CD4-positive, alpha-beta memory T cell (primary cell): ENCODE measurements at places on chromosomes 6 and 20.

- H3K4me3 ChIP-seq, result no peak overlapping the region
- H3K4me1 ChIP-seq, result peaks cover 28% of the 10 kb centered on the region
- H3K27me3 ChIP-seq, result no peaks in the 10 kb centered on the region
- no peak overlapping the region for H3K27ac ChIP-seq
- no peak for DNase-seq
- H3K36me3 ChIP-seq, result no peaks in the 10 kb centered on the region
Measured at GRCh38 chr6:150075034-150075421, 6.1 kb upstream of the ULBP3 start.

GRCh38 chr6:100314186-100314585, 150.5 kb downstream of the SIM1 start:
- H3K4me3 ChIP-seq, result no peak overlapping the region
- no peak for DNase-seq
- H3K27me3 ChIP-seq, result no peaks in the 10 kb centered on the region
- no peaks in the 10 kb centered on the region for H3K36me3 ChIP-seq
- H3K27ac ChIP-seq, result no peak overlapping the region

DNA sequence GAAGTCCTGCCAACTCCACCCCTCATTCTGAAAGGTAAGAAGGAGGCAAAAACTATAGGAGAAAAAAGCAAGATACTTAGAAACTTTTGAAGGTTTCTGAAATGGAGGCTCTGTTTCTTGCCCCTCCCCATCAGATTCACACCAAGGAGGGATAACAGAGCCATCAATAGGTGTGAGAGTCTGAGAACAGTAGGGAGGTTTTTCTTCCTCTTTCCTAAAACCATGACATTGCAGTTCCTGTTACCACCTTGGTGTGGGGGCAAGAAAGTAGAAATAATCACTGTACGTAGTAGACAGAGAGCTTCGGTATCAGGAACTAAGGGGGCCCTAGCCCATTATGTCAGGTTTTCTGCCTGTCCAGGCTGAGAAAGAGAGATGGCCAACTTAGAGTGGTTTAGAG, 333.3 kb upstream of the SYNCRIP start:
- H3K4me3 ChIP-seq, result no peak overlapping the region
- H3K4me1 ChIP-seq, result no peaks in the 10 kb centered on the region
- H3K36me3 ChIP-seq, result no peaks in the 10 kb centered on the region
- no peak for DNase-seq
- no peak overlapping the region for H3K27ac ChIP-seq
- H3K27me3 ChIP-seq, result no peaks in the 10 kb centered on the region

DNA sequence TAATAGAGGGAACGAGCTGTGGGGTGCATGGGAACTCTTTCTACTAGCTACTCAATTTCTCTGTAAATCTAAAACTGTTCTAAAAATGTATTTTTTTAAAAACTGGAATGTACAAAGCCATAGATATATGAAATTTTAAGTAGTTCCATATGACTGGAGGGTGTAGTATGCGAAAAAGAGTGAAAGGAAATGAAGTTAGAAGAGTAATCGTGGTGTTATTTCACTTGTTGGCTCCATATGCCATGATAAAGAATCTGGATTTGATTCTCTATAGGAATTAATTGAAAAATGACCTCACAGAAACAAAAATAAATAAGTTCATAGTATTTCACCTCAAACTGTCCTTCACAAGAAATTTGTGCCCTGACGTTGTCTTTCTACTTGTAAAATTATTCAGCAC, 500.2 kb downstream of the TENT5A start:
- H3K4me3 ChIP-seq, result no peak overlapping the region
- no peak for DNase-seq
- H3K27ac ChIP-seq, result no peak overlapping the region
- H3K4me1 ChIP-seq, result no peaks in the 10 kb centered on the region
- no peaks in the 10 kb centered on the region for H3K27me3 ChIP-seq
- no peaks in the 10 kb centered on the region for H3K36me3 ChIP-seq

DNA sequence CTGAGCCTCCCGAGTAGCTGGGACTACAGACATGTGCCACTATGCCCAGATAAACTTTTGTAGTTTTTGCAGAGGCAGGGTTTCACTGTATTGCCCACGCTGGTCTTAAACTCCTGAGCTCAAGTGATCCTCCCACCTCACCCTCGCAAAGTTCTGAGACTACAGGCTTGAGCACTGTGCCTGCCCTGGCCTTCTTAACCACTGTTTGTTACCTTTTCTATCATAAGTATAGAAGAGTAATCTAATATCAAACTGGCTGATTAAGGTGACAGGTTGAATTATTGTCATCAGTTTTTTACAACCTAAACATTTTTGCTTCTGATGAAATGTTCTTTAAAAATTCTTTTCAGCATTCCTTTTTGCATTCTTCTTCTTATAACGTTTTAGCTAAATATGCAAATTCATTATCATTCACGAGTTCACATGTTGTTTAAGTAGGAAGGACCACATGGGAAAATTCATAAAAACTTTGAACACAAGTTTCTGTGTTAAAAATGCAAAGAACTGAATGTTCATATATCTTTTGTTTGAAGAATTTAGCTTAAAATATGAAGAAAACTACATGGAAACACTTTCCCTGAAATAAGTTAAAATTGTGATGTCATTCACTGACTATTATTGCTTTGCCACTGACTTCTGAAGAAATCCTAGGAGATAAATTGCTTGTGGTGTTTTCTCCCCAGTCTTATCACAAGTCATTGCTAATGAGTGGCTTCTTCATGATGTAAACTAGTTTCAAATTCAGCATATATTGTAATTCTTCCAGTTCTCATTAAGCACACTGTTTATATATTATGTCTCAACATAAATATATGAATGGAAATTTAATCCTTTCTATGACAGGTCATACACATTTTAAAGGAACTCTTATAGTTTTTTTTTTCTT, 106.7 kb downstream of the ADGRB3 start:
- no peak overlapping the region for H3K27ac ChIP-seq
- H3K4me3 ChIP-seq, result no peak overlapping the region
- DNase-seq, result no peak
- no peaks in the 10 kb centered on the region for H3K4me1 ChIP-seq

GRCh38 chr20:51735728-51736600, 32.2 kb downstream of the ATP9A start:
- no peaks in the 10 kb centered on the region for H3K36me3 ChIP-seq
- no peaks in the 10 kb centered on the region for H3K27me3 ChIP-seq
- H3K27ac ChIP-seq, result no peak overlapping the region
- DNase-seq, result no peak
- no peaks in the 10 kb centered on the region for H3K4me1 ChIP-seq
- no peak overlapping the region for H3K4me3 ChIP-seq

DNA sequence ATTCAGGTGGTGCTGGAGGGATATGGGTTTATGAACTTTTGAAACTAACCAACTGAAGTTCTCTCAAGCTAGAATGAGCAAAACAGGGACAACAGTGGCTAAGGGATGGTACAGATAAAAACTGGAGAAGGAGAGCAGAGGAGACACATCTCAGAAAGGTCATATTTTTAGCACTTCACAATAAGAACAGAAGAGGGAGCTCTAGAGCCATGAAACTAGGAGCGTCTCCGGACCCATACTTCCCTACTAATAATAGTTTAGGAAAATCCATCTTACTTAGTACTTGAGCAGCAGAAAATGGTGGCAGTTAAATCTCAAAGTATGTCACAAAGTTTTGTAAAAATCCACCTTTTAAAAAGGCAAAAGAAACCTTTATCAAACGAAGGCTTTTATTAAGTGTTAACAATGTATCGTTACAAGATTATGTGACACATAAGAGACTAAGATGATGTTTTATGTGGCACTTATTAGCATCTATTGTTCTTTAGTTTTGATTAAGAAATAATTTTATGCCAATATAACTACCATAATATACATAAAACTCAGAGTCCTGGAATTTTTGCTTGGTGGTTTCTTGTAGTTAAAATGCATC, 278.6 kb downstream of the TBC1D32 start:
- H3K27me3 ChIP-seq, result no peaks in the 10 kb centered on the region
- no peak overlapping the region for H3K4me3 ChIP-seq
- H3K36me3 ChIP-seq, result no peaks in the 10 kb centered on the region
- no peaks in the 10 kb centered on the region for H3K4me1 ChIP-seq

GRCh38 chr6:158376631-158377081, 64.4 kb downstream of the TULP4 start:
- no peak for DNase-seq
- H3K4me3 ChIP-seq, result no peak overlapping the region
- no peaks in the 10 kb centered on the region for H3K36me3 ChIP-seq
- no peak overlapping the region for H3K27ac ChIP-seq

DNA sequence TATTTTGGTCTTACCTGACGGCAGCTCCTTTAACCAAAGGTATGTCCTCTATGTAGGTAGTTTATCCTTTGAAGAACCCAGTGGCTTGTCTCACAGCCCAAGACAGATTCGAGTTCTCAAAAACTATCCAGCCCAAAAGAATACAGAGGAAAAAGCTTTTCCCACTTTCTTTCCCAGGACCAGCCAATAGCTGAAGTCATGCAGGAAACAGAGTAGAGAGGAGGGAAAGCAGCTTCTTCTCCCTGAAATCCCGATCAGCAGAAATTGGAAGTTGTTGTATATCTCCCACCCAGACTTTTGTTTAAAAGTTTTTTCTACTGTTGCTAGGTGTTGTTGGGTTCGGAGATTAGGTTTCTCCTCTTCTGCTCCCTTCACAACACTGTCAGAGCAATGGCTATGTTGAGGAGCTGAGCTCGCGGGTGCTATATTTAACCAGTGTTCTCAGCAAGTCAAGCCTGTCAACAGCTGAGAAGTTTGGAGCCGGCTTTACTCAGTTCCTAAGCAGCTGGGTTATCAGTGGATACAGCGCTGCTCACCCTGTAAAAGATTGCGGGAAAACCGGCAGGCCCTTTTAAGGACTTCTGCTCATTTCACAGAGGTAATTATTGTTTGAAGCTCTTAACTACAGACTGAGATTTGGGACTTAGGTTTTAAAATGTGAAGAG, at the start of gene FILIP1:
TSS of gene FILIP1 (minus strand) at position 401 of the 665 bp plus-strand sequence. CDS start 78,828 bp downstream, outside the sequence.
- no peaks in the 10 kb centered on the region for H3K36me3 ChIP-seq
- H3K27ac ChIP-seq, result no peak within 1 kb of the TSS
- no peak for DNase-seq
- no peak within 1 kb of the TSS for H3K4me3 ChIP-seq

GRCh38 chr6:43292341-43292740, 5.7 kb upstream of the SLC22A7 start:
- H3K36me3 ChIP-seq, result no peaks in the 10 kb centered on the region
- no peaks in the 10 kb centered on the region for H3K27me3 ChIP-seq
- H3K4me1 ChIP-seq, result no peaks in the 10 kb centered on the region

DNA sequence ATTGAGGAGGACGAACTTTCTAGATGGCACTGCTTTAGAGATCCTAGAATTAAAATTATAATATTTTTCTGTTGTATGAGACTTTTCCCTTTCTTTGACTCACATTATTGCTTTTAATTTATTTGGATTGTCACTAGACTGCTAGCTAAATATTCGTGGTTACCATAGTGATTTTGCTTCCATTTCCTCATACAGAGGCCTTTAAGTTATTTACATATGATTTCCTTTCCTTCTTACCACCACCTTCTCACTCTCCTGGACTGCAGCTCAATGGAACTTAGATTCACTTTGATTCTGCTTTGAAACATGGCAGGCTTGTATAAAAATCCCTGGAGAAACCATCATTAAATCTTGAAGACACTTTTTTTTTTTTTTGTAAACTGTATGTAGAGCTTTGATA, 222.9 kb downstream of the LAMA2 start:
- no peak for DNase-seq
- H3K27ac ChIP-seq, result no peak overlapping the region
- no peaks in the 10 kb centered on the region for H3K4me1 ChIP-seq
- H3K4me3 ChIP-seq, result no peak overlapping the region
- no peaks in the 10 kb centered on the region for H3K27me3 ChIP-seq

GRCh38 chr6:44057931-44058616, 69.2 kb downstream of the MRPL14 start:
- no peaks in the 10 kb centered on the region for H3K36me3 ChIP-seq
- no peaks in the 10 kb centered on the region for H3K27me3 ChIP-seq
- no peak overlapping the region for H3K4me3 ChIP-seq
- peaks cover 5% of the 10 kb centered on the region for H3K4me1 ChIP-seq

GRCh38 chr6:34696189-34696738, 303 bp downstream of the ILRUN start:
- no peak for DNase-seq
- no peaks in the 10 kb centered on the region for H3K27me3 ChIP-seq
- peaks cover 52% of the 10 kb centered on the region for H3K4me1 ChIP-seq
- no peaks in the 10 kb centered on the region for H3K36me3 ChIP-seq

- H3K27ac ChIP-seq, result no peak overlapping the region
- H3K27me3 ChIP-seq, result no peaks in the 10 kb centered on the region
- no peak for DNase-seq
- no peaks in the 10 kb centered on the region for H3K4me1 ChIP-seq
Measured at GRCh38 chr6:168216751-168217191, 102.8 kb downstream of the DACT2 start.

GRCh38 chr6:151561238-151561637, 67.4 kb downstream of the CCDC170 start:
- H3K27me3 ChIP-seq, result no peaks in the 10 kb centered on the region
- DNase-seq, result no peak
- H3K27ac ChIP-seq, result no peak overlapping the region
- H3K36me3 ChIP-seq, result no peaks in the 10 kb centered on the region
- no peak overlapping the region for H3K4me3 ChIP-seq
- no peaks in the 10 kb centered on the region for H3K4me1 ChIP-seq

DNA sequence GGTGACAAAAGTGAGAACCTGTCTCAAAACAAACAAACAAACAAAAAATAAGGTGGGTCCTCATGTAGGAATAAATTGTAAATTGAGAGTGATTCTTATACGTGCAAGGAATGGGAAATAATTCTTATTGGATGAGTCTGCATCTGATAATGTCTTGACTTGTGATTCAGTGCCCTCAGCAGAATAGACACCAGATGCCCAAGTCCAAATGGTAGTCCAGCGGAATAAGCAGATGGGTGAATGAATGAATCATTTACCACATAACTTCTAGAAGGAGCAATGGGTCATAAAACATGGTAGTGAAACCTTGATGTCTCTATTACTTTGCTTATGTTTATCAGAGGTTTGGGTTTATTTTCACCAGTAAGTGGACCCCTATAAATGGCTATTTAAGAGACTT, 747.7 kb downstream of the PHF3 start:
- H3K4me1 ChIP-seq, result no peaks in the 10 kb centered on the region

DNA sequence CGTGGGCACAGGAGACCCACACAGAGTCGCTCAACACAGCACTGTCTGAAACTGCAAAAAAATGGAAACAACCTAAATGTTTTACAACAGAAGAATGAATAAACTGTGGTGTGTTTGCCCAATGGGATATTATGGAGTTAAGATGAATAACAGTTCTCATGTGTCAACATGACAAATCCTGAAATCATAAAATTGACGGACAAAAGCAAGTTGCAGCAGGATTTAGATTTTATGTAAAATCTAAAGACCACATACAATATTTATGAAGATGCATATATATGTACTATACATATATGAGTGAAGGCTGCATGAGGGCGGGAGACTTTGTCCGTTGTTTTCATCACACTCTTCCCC, 79.7 kb downstream of the GRM4 start:
- no peak overlapping the region for H3K4me3 ChIP-seq
- H3K27ac ChIP-seq, result no peak overlapping the region
- no peaks in the 10 kb centered on the region for H3K27me3 ChIP-seq
- DNase-seq, result no peak

- H3K27me3 ChIP-seq, result no peaks in the 10 kb centered on the region
- no peak overlapping the region for H3K4me3 ChIP-seq
- H3K4me1 ChIP-seq, result no peaks in the 10 kb centered on the region
- DNase-seq, result no peak
- H3K36me3 ChIP-seq, result no peaks in the 10 kb centered on the region
Measured at GRCh38 chr20:46717818-46718541, 8.5 kb downstream of the SLC2A10 start.

- H3K27me3 ChIP-seq, result no peaks in the 10 kb centered on the region
- no peak for DNase-seq
- no peaks in the 10 kb centered on the region for H3K4me1 ChIP-seq
- no peaks in the 10 kb centered on the region for H3K36me3 ChIP-seq
Measured at GRCh38 chr6:162528538-162528937, 199.0 kb downstream of the PRKN start.
